Non-pigmented ciliary epithelial cell (primary cell): ENCODE measurements at places on chromosomes 11 and 22.

GRCh38 chr11:83158965-83159901 is 2.3 kb downstream of the PCF11 start:
- no peak for DNase-seq

GRCh38 chr22:37563153-37564081 is 3.1 kb downstream of the CDC42EP1 start:
- DNase-seq = peak; percentile 84

- DNase-seq = no peak
These were observed 366.9 kb downstream of the NTM start for GRCh38 chr11:131737357-131737756.

DNA sequence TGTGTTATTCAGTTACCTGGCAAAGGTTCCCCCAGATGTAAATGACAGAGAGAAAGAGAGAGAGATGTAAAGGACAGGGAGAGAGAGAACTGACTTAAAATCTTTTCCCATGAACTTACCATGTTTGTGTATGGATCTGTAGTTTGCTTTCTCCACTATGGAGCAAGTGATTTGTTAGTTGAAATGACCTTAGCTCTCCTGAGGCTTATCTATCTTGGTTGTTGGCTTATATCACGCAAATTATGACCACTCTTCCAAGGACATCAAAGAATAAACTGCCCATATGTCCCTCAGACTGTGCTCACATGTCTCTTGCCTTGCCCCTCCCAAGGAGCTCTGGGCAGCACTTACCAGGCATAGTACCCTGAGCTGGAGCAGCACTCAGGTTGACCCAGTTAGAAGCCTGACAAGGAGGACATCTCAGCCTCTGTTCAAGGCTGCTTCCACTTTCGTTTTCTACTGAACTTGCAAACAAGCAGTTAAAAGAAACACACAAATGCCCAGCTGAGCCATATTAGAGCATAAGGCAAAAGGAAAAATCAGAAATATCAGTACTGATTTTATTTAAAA is 95.3 kb upstream of the RCN1 start:
- DNase-seq = no peak
